ENCODE measurements at places on chromosomes 4 and X.

- DNase-seq = no peak
These were observed 5.1 kb upstream of the PRDX4 start for GRCh38 chrX:23662187-23662586.

DNA sequence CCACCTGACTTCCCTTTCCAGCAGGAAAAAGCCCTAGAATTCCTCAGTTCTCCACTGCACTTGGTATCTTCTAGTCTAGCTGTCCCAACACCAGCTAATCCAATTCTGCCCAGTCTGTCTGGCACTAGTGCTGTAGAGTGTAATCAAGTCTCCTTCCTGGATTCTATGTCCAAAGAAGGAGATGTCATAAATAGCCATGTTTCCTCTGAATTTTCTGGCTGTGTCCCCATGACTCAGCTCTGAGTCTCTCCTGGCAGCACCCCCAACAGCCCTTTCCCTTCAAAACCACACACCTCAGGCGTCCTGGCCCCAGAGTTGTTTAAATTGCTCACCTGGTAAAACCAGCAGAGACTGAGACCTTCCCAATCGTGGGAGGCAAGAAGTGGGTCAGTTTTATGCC lies 197.2 kb downstream of the GRXCR1 start:
- DNase-seq = no peak

GRCh38 chrX:8879750-8880149 lies 78.6 kb upstream of the FAM9A start:
- no peak for DNase-seq

DNA sequence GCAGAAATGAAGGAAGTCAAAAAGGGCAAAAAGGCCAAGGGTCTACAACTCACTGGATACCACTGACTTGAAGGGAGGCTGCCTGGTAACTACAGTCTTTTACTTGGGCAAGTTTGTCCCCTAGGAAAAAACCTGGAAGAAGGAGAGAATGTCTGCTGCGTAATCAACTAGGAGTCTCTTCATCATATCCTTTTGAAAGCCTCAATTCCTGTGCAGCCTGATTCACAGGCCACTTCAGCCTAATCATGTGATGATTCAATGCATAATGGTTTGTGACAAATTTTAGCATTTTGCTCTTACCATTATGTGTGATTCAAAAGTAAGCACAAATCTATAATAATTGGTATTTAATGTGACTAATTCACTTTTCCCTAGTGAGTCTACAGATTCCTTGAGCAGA lies 273.6 kb downstream of the FRMPD4 start:
- no peak for DNase-seq

GRCh38 chr4:13980317-13981310 lies 353.1 kb upstream of the BOD1L1 start:
- DNase-seq = no peak

DNA sequence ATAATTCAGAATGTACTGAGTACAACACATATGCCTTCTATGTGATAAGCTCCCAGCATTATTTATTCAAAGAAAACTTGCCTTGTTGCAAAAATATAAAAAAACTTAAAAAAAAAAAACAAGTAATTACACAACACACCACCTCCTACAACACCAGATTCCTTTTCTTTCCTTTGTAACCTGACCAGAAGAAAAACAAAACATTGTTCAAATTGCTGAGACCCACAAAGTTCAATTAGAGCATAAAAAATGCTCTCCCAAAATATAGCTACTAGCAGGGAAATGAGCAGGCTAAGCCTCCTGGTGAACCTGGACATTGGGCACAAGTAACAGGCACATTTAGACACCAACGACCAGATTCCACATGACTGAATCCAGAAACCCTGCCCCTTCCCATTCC lies 38.3 kb downstream of the MECP2 start:
- DNase-seq = no peak

DNA sequence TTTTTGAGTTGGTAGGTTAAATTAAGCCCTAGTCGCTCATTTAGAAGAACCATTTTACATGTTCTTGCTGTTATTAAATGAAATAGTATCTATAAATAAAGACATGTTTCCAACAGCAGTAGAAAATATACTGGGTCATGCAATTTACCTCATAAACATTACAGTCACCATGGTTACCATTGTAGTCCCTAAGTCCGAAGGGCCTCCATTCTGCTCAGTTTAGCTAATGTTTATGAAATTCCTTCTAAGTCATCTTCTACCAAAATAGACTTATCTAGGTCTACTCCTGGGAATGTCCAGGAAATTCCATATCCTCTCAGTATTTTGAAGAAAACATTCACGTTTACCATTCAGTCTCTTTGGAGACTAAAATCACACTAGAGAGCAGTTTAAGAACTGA lies 292.5 kb upstream of the DCAF8L1 start:
- no peak for DNase-seq

GRCh38 chrX:123181233-123181914 lies 2.7 kb upstream of the GRIA3 start:
- no peak for DNase-seq

DNA sequence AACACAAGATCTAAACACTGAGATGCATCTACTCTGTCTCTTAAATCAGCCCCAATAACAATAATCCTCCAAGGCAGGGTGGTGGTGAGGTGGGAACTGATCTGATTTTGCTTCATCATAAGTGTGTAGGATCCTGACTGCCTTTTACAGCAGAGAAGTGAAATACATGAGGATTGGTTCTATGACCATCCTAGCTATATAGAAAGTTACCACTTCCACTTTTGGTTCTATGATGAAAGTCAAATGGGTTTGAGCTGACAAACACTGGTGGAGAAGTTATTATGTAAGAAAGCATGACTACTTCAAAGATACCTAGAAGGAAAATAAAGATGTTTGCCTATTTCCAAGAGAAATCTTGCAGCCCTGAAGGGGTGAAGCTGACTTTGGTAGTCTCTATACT lies 181.6 kb downstream of the NKX6-1 start:
- DNase-seq = no peak

- no peak for DNase-seq
These were observed 7.2 kb downstream of the GNRHR start for GRCh38 chr4:67746797-67747495.
